CD4-positive, alpha-beta T cell treated with Interleukin-4 for 4 hours (primary cell): ENCODE measurements at places on chromosomes 5 and 9.

DNA sequence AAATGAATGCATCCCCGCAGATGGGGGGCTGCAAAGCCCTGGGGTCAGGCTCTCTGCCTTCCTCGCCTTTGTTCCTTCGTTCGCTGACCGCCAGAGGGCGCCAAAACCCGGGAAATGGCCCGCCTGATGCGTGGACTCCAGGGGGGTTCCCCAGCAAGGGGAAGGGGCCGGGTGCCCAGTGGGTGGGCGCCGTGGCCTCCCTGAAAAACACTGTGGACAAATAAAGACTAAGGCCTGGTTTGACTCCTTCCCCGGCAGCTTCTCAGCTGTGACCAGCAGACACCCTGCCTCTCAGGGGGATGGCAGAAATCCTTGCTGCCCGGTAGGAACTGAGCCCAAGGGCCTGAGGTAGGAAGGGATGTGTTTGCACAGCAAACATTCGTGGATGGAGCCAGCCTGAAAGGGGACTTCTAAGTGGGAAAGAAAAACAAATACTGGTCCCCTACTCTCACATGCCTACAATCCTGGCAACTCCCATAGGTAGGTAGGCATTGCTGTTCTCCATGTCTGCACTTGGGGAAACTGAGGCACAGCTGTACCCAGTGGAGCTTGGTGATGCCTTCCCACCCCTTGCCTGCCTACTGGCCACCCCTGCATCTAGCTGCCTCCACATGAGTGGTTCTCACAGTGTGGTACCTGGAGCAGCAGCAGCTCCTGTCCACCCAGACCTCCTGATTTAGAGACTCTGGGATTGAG is 57.7 kb downstream of the DUSP1 start:
- DNase-seq: peak; percentile 59

DNA sequence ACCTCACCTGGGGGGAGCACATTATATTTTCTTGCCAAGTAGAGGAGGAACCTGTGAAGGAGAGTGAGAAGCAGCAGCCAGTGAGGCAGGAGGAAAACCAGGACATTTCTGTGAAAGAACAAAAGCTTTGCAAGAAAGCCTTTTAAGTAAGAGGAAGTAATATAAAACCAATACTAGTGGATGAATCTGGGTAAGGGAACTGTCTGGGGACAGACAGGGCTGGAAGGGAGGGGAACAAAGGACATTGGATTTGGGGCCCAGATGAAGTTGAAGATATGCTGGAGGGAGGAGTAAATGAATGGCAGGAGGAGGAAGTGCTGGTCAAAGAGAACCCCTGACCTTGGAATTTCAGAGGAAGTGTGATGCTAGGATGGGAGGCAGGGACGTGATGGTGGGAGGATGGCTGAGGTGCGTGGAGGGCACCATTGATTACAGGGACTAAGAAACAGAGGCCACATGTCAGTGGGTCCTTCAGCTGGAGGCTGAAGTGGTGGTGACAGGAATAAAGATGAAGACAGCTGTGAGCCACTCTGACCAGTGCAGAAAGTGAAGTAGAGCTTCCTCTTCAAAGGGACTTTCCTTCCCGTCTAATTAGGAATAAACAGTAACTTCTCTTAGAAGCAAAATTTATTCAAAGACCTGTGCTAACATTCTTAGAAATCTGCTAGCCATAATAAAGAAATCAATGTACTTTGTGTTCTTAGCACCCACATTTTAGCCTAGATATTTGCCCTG is 43.5 kb upstream of the FABP6 start:
- DNase-seq: no peak

DNA sequence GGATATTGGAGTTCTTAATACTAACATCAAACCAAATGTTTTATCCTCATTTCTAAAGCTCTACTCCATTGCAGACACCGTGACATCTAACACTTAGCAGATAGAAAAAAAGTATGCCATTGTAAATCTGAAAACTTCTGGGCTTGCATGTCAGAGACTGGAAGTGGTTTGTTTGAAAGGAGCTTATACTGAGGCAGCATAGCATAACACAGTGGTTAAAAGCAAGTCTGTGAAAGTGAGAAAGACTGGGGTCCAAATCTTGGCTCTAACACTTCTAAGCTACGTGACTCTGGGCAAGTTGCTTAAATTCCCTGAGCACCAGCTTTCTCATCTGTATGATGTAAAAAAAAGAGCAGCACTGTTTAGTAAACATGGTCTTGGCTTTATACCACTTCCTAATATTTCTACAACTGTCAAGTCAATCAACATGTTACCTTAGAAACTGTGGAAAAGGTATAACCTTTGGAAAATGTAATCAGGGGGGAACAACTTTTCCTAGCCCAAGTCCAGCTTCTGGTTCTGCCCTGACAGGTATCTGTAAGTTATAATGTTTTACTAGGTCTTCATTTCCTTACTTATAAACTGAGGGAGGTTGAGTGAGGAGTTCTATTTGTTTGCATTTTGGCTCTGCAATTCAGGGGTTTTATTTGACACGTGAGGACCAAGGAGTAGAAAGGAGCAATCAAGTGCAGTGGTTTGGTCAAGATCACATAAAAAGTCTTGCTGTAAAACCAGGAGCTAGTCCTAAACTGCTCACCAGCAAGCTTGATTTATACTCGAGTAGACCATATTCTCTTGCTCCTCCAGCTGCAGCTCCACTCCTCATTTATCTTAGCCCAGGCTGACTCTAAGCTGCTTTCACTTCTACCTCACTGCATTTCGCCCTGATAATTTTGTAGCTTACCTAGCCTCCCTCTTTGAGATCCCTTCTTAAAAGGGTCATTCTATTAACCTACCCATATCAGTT is 541.0 kb downstream of the RAB3C start:
- DNase-seq: peak; percentile 43

- peak; percentile 52 for DNase-seq
Observed at GRCh38 chr9:87324613-87325194, 173.0 kb upstream of the DAPK1 start.

DNA sequence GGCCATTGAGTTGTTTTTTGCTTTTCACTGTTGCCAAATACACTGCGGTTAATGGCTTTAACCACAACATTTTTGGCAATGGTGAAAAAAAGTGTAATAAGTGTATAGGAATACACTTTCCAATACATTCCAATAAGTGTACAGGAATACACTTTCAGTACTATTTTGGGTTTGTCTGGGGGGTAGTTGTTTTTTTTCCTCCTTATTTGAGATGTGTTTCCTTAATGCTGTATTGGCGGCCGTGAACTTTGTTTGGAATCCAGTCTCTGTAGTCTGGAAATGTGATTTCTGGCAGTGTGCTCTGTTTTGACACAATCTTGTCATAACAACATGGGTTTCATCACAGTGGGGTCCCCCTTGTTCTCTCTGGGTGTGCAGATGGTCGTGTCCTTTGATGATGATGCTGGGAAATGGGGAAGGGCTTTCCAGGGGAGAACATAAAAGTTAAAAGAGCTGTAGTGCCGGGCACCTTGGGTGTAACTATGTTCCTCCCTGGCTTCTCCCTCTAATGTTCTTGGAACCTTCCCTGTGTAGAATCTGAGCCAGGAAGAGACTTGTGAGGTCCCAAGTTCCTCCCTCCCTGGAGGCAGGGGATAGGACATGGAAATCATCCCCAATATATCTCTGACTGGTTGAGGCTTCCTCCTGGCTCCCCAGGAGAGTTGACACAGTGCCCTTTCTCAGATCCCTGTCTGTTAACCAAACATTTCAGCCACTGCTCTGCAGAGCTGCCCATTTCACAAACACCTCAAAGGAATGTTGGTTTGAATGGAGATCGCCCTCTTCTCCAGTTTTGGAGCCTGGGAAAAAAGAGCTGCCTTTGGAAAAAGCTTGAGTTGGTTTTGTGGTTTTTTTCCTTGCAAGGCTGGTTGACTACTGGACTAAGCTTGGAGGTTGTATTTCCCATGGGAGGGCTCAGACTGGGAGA is 44.8 kb downstream of the RCL1 start:
- no peak for DNase-seq

DNA sequence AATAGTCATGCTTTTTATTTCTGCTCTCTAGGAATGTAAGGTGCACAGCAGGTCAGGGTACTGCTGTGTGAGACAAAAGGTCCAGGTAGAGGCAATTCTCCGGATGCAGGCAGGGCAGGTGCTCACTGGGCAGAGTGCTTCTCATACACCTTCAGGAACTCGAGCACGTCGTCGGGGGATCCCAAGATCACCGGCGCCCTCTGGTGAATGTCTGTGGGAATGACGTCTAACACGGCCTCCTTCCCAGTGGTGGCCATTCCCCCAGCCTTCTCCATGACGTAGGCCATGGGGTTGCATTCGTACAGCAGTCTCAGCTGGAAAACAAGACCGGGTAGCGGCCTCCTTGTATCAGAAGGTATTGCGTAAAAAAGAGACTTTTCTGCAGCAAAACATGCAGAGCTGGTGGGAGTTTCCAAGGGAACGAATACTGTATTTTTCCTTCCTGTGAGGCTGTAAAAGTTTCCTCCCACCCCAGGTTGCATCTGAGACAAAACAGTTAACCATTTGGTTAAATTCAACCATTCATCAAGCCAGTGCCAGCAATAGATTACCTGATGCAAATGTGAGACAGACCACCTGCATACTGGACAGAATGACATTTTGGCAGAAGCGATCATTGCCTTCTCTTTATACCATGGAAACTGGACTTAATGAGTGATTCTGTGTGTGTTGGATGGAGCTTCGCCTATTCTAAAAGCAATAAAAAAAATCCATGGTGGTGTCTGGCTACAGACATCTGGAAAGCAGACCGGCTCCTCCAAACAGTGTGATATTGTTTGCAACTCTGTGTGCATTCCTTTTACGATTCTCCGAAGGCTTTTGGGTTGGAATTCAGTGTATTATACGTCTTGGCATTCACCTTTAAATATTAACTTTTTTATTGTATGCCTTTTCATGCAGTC is 9.9 kb upstream of the FBP2 start:
- DNase-seq: peak; percentile 50

DNA sequence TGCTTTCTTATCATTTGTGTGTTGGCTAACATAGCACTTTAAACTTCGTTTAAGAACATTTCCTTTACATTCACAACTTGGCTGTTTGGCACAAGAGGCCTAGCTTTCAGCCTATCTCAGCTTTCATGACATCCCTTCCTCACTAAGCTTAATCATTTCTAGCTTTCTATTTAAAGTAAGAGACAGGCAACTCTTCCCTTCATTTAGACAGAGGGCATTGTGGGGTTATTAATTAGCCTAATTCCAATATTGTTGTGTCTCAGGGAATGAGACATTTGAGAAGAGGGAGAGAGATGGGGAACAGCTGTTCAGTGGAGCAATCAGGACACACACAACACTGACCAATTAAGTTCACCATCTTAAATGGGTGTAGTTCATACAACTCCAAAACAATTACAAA is 51.0 kb upstream of the OR2K2 start:
- no peak for DNase-seq

- no peak for DNase-seq
Observed at GRCh38 chr9:138102246-138103051, 224.9 kb downstream of the CACNA1B start.

GRCh38 chr9:99249619-99250018 is 27.5 kb downstream of the SEC61B start:
- no peak for DNase-seq

GRCh38 chr9:124290743-124291554 is 33.2 kb downstream of the NEK6 start:
- DNase-seq: no peak

DNA sequence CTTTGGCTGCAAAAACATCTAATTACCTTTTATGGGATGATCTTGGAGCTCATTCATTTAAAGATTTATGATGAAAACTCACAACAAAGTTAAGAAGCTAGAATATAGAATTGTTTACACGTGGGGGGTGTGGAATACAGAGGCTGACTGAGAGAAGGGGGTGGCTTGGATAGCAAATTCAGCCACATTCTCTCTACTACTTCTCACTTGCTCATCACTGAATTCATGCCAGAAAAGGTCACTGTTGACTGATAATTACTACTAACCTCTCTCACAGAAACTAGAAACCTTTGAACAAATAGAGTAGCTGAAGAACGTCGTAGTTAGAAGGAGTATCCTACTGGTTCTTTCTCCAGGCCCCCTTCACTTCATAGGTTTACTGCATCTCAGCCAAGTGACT is 808.2 kb downstream of the BRINP1 start:
- no peak for DNase-seq

GRCh38 chr9:130239741-130240241 is 25.8 kb upstream of the HMCN2 start:
- DNase-seq: peak; percentile 23

DNA sequence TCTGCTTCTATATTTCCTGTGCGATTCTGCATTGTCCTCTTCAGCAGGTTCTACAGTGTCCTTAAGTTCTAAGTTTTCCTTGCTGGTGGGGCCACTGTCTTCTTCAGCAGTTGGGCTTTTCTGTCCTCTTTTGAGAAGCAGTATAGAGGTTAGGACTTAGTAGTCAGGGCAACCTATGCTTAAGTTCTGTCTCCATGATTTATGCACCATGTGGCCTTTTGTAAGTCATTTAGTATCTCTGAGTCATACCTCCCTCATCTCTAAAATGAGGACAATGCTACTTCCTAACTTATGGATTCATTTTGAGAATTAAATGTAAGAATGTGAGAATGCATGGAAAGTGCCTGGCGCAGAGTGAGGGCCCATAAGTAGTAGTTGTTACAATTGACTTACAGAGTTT is 46.8 kb downstream of the GRIN3A start:
- DNase-seq: no peak

- DNase-seq: no peak
Observed at GRCh38 chr5:159128070-159128541, 28.4 kb upstream of the EBF1 start.

- DNase-seq: peak; percentile 74
Observed at GRCh38 chr5:50593681-50594080, 72.8 kb upstream of the PARP8 start.

DNA sequence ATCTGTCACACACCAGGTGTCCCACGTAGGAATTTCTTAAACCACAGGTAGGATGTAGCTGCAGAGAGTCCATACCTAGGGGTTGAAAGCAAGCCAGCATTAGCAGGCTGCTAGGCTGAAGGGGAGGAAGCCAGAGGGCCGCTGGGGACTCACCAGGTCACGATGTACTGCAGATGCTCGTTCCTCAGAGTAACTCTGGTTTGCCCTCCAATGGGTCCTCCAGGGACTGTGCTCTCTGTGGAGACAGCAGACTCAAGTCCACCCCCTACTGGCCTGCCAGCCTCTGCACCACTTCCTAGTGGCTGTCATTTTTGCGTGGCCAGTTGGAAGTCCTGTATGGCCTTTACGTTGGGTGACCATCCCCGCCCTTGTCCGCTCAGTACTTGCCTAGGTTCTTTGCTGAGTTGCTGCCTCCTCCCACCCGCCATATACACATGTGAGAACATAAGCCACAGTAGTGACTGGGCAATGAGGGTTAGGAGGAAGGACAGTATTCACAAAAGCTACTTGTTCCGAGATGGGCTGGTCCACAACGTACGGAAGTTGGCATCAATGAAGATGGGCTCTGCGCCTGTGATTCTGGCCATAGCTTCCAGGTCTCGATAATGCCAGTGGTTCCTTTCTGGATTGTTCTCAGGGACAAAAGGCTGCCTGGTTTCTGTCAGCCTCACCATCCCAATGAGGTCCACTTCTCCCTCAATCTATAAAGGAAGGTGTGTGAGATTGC is 4.1 kb downstream of the RPL7A start:
- DNase-seq: peak; percentile 33

GRCh38 chr9:132235125-132235524 is 73.3 kb downstream of the NTNG2 start:
- no peak for DNase-seq

GRCh38 chr9:2158766-2159430 is 143.8 kb downstream of the SMARCA2 start:
- no peak for DNase-seq
